ENCODE measurements at places on chromosomes 12 and 14.

DNA sequence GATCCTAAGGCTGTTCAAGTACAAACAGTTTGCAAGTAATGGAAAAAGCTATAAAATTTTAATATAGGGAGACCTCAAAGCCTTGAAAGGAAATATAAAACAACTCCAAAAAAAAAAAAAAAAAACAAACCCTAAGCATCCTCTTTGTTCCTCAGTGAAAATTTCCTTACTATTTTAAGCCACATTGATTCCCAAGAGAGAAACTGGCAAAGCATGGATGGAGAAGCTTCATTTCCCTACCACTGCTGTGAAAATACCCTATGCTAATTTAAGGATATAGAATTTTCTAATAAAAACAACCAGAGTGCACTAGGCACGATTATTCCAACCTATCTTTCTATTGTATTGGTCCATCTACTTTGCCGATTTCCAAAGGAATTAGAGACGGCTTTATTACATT, 283.1 kb downstream of the CACNA1C start:
- no peak for DNase-seq

GRCh38 chr12:76670776-76671175, 93.1 kb upstream of the ZDHHC17 start:
- no peak for DNase-seq

GRCh38 chr12:125220404-125221273, 155.4 kb downstream of the AACS start:
- DNase-seq: peak; percentile 65

DNA sequence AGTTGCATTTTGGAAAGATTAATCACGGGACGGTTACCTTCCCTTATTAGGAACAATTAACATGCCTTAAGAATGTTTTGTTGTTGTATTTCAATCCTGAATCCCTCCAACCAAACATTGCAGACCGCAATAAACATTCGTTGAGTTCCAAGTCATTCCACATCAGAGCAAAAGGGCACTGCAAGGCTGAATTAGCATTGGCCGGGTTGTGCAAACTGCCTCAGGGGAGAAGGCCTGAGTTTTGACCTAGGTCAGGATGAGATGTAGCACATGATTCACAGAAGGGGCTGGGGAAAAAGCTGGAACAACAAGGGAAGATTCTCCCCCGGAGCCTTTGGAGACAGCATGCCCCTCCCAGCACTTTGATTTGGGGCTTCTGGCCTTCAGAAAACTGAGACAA, 82.1 kb upstream of the BDKRB2 start:
- no peak for DNase-seq

- DNase-seq: peak; percentile 76
These were observed 874 bp downstream of the CDC42BPB start for GRCh38 chr14:103056322-103057027.

- no peak for DNase-seq
These were observed 31.8 kb downstream of the CALM1 start for GRCh38 chr14:90428676-90429075.

DNA sequence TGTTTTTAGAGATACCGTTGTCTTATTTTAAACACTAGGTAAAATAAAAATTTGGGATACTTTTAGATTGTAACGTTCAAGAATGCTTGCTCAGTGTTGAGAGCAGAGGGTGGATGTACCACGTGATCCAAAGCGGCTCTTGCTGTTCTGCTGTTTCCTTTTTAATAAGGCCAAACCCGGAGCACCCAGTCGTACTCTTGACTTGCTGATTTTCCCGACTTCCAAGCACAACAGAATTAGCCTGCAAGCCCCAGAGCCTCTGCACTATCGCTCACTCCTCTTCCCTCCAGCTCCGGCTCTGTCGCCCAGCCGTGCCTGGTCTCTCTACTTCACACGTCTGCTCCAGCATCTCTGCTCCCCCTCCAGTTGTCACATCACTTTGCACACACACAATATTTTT, 77.3 kb downstream of the EMP1 start:
- no peak for DNase-seq

- DNase-seq: no peak
These were observed 358.7 kb upstream of the TMPO start for GRCh38 chr12:98156697-98157096.

DNA sequence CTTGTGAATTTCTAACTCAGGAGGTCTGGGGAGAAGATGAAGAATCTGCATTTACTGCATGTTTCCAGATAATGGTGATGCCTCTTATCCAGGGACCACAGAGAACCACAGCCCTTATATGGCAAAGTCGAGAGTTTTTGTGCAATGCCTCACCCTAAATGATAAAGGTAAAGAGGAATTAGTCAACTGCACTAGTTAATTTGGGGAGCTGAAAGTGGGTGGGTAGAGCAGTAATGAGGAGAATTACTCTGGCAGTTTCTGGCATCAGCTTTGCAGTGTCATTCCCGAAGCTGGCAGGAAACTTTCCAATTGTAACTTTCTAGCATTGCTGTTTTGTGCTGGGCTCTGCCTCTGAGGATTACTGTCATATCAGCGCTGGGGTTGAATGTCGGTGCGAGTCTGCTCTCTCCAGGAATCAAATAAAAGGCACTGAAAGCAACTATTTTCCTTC, 10.3 kb downstream of the EGLN3 start:
- DNase-seq: no peak

- no peak for DNase-seq
These were observed 45.6 kb upstream of the SOCS2 start for GRCh38 chr12:93526786-93527428.

DNA sequence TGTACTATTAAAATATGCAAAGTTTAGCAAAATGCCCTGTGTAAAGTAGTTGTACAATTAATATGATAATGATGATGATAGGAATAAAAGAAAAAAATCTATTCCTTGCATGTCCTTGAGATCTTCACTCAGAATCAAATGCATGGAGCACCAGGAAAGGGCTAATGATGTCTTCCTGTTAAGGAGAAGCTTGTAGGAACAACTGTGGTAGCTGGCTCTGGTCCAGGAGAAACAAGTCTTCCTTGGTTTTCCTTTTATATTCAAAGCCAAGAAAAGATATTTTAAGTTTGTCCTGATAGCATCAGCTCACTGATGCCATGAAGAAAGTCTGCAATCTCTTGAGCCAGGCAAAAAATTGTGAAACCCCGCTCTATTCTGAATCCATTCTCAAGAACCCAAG, 138.9 kb downstream of the PIK3C2G start:
- no peak for DNase-seq

- DNase-seq: no peak
These were observed 85.6 kb upstream of the TMCC3 start for GRCh38 chr12:94736004-94736403.

DNA sequence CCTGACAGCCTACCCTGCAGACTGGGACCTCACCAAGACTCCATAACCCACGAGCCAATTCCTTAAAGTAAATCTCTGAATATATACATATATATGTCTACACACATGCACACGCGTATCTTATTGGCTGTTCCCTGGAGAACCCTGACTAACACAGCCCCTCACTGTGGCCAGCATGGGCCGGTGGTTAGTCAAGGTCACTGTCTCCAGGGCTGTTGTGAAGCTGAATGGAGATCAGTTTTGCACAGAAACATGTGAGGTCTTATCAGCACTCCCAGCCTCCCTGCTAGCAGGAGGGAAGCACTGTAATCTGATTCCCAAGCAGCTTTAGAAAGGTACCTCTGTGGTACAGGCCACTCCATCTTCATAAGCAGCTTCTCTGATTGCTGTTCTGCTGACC, 46.6 kb upstream of the PLEKHG6 start:
- DNase-seq: no peak

DNA sequence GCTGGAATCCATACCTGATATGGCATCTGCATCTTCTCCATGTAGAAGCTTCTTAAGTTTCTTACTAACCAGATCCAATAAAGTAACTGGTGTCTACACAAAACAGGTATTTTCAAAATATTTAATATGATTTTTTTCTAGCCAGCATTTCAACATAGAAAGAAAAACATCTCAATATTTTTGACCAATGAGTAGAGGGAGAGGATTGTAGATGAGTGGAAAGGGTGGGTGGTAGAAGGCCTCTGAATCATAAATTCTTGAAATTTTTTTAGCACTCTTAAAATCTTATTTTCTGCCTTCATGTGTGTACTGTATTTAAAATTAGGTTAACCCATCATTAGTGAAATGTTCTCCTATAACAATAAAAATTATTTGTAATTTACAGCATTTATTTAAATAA, 18.0 kb downstream of the DEPDC4 start:
- no peak for DNase-seq

DNA sequence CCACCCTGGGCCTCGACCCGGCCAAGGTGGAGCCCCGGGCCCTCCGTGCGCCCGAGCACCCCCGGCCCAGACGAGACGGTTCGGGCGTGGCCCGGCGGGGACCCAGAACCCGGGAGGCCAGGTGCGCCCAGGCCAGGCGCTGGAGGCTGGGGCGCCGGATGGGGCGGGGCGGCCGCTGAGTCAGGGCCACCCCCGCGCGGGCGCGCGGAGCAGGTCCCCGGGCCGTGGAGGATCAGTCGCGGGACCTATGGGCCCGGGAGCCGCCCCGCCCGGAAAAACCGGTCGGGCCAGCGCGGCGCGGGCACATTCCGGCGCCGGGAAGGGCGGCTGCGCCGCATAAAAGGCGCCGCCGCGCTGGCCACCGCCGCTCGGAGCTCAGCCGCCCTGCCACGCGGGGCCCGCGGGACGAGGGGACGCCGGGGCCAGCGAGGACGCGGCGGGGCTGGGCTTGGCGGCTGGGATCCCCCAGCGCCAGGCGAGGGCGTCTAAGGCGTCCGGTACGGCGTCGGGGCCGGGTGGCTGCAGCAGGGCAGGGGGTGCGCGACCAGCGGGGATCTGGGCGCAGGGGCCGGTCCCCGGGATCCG, 21.5 kb upstream of the KIF26A start:
- DNase-seq: no peak

DNA sequence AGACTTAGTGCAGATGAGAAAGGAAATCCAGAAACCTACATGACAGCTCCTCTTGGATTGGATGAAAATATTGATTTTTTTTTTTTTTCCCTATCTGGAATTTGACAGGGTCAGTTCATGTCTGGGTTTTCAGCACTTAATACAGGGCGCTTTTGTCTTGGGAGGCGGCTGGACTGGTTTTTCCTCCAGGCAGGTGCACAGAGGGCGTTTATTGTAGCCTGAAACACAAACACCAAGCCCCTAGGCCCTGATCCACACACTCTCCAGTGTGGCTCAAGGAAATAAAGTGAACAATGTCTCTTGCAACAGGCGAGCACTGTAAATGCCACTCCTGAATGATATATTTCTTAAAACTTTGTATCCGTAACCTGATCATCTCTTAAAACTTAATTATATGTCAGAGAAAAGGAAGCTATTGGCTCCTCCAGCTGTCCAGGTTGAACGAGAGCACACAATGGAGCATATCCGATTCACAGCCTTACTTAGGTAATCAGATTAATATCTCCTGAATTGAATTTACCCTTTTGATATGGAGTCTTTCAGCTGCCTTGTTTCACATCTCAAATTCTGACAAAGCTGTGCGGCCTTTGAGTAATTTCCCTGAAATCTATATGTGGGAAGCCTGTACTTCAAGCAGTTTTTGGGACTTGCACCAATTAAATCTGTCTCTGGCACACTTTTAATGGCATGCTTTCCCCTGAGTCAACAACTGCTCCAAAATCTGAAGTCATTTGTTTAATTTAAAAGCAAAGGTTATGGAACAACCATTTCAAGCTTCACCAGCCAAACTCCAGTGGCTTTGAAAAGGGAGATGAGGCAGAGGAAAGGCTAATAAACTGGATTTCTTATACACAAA, 485.7 kb downstream of the ZFP36L1 start:
- DNase-seq: no peak

GRCh38 chr12:101097829-101098580, 112.0 kb downstream of the SLC5A8 start:
- DNase-seq: no peak

GRCh38 chr14:30114051-30114450, 186.4 kb upstream of the PRKD1 start:
- no peak for DNase-seq

All from left lobe of liver (tissue), 2 donors.